A549 treated with dexamethasone at 1 μM for 4 hours (cell line): ENCODE measurements at places on chromosomes 6 and 20. TPM values are rescaled to one million over a fixed set of nuclear protein-coding genes. Genes with fewer than 3 reads are reported as not detected.

MAD2L1BP gene
- 32.3 to 36.0 TPM (median 34.2 TPM) in 5 replicates for total RNA-seq

ZSCAN31 gene
- total RNA-seq, result 1.2 to 2.8 TPM (median 1.8 TPM) in 5 replicates

SPO11 gene
- not detected in 5 replicates for total RNA-seq

SLC4A11 gene
- total RNA-seq, result 10.3 to 16.1 TPM (median 15.3 TPM) in 5 replicates

LRRC73 gene
- 0.56 to 0.96 TPM (median 0.95 TPM) in 5 replicates for total RNA-seq

HLA-DOB gene
- 0.08 to 0.21 TPM (median 0.09 TPM) in 3 of 5 replicates, not detected in the others for total RNA-seq

GABRR2 gene
- total RNA-seq, result 0.05 to 0.07 TPM in 2 of 5 replicates, not detected in the others

PRSS35 gene
- 0.06 to 0.16 TPM (median 0.08 TPM) in 5 replicates for total RNA-seq

TFAP2B gene
- not detected in 5 replicates for total RNA-seq

PTK7 gene
- total RNA-seq, result 4.0 to 5.0 TPM (median 4.4 TPM) in 5 replicates

MAN1A1 gene
- 0.01 to 0.07 TPM (median 0.04 TPM) in 4 of 5 replicates, not detected in the other for total RNA-seq

CTCFL gene
- total RNA-seq, result 0.02 to 0.06 TPM (median 0.03 TPM) in 4 of 5 replicates, not detected in the other

SLC13A3 gene
- 0.03 to 0.17 TPM (median 0.07 TPM) in 3 of 5 replicates, not detected in the others for total RNA-seq

CST3 gene
- 254 to 378 TPM (median 361 TPM) in 5 replicates for total RNA-seq

IL17A gene
- not detected in 5 replicates for total RNA-seq

SCGN gene
- 0.20 to 0.39 TPM (median 0.28 TPM) in 4 of 5 replicates, not detected in the other for total RNA-seq

COL21A1 gene
- total RNA-seq, result 0.42 to 1.6 TPM (median 0.64 TPM) in 5 replicates

MOXD1 gene
- total RNA-seq, result 1.2 to 1.7 TPM (median 1.5 TPM) in 5 replicates

WFDC5 gene
- not detected in 5 replicates for total RNA-seq

TAAR6 gene
- not detected in 5 replicates for total RNA-seq

TLDC2 gene
- not detected in 5 replicates for total RNA-seq

OR10C1 gene
- total RNA-seq, result not detected in 5 replicates

ANGPT4 gene
- total RNA-seq, result 0.02 to 0.04 TPM (median 0.03 TPM) in 4 of 5 replicates, not detected in the other

ADGRF1 gene
- total RNA-seq, result 0.04 to 0.09 TPM in 2 of 5 replicates, not detected in the others

PROCR gene
- total RNA-seq, result 121 to 148 TPM (median 145 TPM) in 5 replicates

PPP1R3G gene
- total RNA-seq, result 1.5 to 2.3 TPM (median 2.0 TPM) in 5 replicates
